Sciatic nerve (tissue), 2 donors: ENCODE measurements at places on chromosomes 7 and 10. TPM values are rescaled to one million over a fixed set of nuclear protein-coding genes. Genes with fewer than 3 reads are reported as not detected.

Gene CRYGN
- 3.9 TPM for total RNA-seq

Gene HABP2
- total RNA-seq: not detected

DNA sequence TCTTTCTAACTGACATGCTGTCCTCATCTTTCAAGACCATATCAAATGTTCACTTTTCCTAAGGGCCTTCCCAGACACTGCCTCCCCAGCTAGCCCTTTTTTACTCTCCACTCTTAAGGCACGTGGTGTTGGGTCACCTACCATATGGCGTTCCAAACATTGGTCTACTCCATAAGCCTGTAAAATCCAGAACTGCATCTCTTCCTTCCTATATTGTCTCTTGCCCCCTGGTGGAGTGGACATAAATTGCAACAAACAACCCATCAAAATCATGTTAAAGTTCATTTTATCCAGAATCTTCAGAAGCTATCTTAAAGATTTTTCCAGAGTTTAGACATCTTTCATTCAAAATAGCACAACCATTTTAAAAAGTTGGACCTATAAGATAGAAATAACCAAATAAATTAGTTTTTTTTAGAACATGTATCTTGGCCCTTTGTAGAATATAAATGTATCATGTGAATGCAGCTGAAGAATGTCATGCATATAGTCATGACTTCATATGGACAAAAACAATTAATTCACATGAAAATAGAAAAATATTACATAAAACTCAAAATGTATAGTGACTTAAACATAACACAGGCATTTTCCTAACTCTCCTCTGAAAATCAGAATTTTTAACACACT is 180.6 kb upstream of the CHRM2 start:
- no peak for DNase-seq

- DNase-seq: no peak
These were observed 820.6 kb downstream of the CCSER2 start for GRCh38 chr10:85148693-85149640.

DNA sequence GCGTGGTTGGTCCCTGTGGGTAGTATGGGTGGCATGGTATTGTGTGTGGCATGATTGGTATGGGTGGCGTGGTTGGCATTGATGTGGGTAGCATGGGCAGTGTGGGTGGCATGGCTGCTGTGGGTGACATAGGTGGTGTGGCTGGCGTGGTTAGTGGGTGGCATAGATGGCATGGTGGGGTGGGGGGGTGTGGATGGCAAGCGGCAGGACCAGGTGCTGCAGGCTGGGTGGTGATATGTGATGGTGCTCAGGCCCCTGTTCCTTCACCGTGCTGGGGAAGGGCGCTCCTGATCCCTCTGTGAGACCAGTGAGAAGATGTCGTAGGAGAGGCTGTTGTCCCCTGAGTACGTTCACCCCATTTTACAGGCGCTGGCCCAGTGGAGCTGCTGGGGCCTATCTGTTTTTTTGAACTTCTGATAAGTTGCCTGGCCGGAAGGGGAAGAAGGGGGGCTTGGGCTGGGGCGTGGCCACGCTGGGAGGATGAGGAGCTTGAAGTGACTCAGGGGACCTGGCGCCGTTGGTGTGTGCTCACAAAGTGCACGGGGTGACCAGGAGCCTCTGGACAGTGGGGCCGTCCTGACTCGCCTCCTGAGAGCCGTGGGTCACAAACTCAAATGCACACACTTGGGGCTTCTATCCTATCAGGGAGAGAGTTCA is 17.5 kb downstream of the INPP5A start:
- peak; percentile 58 for DNase-seq
